ENCODE measurements at places on chromosomes 2 and 18.
A peak's percentile ranks its signal among the peaks of the same experiment; 100 is the strongest.

GRCh38 chr2:160251569-160251968 is 51.5 kb upstream of the ITGB6 start:
- no peak for DNase-seq

DNA sequence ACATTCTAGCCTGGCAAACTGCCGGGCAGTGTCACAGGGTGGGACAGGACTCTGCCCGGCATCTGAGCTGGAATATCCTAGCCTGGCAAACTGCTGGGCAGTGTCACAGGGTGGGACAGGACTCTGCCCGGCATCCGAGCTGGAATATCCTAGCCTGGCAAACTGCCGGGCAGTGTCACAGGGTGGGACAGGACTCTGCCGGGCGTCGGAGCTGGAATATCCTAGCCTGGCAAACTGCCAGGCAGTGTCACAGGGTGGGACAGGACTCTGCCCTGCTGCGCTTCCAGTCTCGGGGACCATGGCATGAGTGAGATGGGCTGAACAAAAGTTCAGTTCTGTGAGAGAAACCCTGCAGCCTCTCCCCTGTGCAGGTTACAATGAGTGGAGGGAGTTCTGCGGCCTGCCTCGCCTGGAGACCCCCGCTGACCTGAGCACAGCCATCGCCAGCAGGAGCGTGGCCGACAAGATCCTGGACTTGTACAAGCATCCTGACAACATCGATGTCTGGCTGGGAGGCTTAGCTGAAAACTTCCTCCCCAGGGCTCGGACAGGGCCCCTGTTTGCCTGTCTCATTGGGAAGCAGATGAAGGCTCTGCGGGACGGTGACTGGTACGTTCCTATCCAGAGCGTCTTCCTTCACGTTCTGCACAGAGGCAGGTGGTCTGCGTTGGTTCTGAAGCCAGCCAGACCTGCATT is 80.3 kb downstream of the TPO start:
- no peak for DNase-seq

- DNase-seq, result no peak
These were observed 17.6 kb upstream of the CD28 start for GRCh38 chr2:203688798-203689197.

- DNase-seq, result no peak
These were observed 80.6 kb downstream of the GFPT1 start for GRCh38 chr2:69306393-69306821.

DNA sequence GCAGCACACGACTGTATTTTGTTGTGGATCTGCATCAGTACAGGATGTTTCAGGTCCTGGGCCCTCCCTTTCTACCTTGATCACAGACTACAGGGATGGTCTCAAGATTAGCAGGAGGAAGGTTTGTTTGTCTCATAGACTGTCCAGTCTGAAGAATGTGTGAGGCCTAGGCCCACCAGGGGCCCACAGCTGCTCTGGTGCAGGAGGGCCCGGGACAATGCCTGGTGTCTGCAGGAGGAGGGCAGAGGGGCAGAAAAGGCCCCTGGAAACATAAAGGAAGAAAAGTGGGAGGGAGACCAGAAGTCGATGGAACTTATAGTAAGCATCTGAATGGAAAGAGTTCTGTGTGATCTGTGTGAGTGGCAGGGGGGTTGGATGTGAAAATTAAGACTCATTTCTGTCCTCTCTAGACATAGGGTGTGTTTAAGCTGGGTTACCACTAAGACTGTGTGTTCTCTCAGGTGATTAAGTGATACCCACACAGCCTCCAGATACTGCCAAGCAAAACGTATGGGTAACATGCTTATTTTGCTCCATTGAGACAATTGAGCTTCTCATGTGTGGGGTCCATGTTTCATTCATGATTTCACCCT is 33.4 kb upstream of the LPIN2 start:
- no peak for DNase-seq

DNA sequence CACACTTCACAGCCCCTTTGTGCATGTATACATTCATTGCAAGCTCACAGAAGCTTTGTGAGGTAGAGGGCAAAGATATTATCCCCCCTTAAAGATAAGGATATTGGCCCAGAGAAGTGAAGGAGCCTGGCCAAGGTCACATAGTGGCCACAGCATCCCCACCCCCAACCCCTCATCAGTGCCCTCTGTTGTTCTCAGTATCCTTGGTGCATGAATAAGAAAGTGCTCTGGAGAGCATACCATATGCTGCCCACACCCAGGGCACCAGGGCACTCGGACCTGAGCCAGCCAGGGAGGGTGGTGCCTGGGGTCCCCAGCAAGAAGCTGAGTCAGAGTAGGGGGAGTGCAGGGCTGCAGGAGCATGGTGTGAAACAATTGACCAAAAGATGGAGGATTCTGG is 3.3 kb downstream of the DYSF start:
- no peak for DNase-seq

DNA sequence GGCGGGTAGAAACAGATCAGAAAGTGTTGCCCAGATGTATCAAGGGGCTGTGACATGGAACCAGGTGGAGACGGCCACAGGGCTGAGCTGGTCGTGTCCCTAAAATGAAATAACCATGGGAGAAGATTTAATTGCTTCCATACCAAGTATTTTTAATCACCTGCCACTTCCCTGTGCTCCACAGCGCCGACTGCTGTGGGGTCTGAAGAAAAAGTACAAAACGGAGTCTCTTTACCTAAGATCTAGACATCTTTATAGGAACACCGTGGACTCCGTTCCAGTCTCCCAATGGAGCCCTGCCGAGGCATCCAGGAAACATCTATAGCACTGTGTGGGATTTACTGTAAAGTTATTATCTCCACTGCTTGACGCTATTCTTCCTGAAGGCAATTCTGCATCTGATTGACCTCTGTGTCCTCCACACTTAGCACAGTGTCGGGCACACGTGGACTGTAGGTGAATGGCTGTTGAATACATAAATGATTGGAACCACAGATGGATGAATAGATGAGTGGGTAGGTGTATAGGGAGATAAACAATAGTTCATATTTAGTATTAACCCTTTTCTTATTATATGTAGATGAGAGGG is 21.6 kb upstream of the GYPC start:
- no peak for DNase-seq

GRCh38 chr2:3302751-3303582 is 74.7 kb downstream of the EIPR1 start:
- no peak for DNase-seq

- DNase-seq, result no peak
These were observed 557.0 kb upstream of the CNTNAP5 start for GRCh38 chr2:123468071-123468470.

- no peak for DNase-seq
These were observed 28.8 kb downstream of the ADCY3 start for GRCh38 chr2:24891201-24891600.

- DNase-seq, result no peak
These were observed 37.5 kb upstream of the CYP26B1 start for GRCh38 chr2:72185206-72185605.

GRCh38 chr2:4140281-4140970 is 437.1 kb downstream of the DCDC2C start:
- DNase-seq, result no peak

GRCh38 chr2:195238379-195238778 is 418.6 kb upstream of the SLC39A10 start:
- no peak for DNase-seq

GRCh38 chr18:47265197-47265596 is 13.7 kb upstream of the SKOR2 start:
- no peak for DNase-seq

DNA sequence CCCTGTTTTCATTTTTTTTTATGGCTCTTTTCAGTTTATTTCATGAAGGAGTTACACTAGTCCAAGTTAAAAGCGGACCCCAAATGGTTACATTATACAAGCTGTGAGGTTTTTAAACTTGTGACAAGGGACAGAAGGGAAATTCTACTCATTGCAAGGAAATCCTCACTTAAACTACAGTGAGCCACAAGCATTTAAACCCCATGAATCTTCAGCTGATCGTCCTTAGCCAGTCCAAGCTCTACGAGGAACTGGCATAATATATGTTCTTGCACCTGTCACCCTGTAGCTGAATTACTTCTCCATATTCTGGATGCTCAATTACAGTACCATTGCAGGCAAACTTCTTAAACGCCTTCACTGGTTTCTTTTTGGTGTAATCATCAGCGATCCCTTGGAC is 64.5 kb downstream of the ASAP2 start:
- no peak for DNase-seq

DNA sequence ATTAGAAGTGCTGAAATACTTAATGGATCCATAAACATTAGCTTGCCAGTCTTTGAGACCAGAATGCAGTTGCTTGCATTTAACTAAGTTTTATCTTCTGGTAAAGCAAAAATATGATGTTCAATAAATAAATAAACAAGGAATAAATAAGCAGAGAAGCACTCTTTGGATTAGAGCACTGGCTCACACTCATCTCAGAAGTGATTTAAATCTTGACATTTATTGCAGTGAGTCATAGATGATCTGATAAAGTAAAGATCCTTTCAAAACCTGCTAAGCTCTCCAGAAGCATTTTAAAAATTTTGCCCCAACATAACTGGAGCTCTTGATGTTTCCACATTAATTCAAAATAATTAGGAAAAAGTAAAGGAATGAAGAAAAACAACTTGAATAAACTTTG is 66.8 kb downstream of the KYNU start:
- peak; percentile 22 for DNase-seq

- DNase-seq, result no peak
These were observed 8.8 kb downstream of the VIL1 start for GRCh38 chr2:218427741-218428140.

DNA sequence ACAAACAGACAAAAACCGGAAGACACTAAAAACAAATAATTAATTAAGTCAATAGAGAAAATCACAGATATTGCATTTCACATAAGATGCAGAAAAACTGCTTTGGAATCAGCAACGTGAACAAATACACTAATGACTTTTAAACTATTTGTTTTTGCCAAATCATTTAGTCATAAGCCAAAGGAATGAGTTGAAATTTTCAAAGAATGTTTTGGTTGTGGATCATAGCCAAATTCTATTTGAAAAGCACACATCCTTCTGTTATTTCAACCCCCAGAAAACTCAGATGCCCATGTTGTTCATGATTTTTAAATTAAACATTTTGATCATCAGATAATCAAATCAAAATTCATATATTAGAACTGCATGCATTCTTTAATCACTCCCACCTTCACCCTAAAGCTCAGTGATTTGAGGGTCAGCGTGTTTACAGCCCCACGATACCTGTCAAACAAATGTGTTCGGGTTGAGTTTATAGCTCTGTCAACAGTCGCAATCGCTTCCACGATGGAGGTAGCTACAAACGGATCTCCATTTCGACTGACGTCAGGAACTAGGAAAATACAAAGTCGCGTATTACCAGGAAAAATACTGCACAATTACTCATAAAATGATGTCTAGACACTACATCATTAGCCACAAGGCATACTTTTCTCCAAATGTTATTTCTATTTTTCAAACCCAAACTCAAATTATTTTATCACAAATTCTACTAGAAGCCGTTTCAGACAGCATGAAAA is 90.2 kb downstream of the PXDN start:
- DNase-seq, result peak; percentile 72

GRCh38 chr18:72541871-72542332 is 2.2 kb downstream of the CBLN2 start:
- DNase-seq, result no peak

DNA sequence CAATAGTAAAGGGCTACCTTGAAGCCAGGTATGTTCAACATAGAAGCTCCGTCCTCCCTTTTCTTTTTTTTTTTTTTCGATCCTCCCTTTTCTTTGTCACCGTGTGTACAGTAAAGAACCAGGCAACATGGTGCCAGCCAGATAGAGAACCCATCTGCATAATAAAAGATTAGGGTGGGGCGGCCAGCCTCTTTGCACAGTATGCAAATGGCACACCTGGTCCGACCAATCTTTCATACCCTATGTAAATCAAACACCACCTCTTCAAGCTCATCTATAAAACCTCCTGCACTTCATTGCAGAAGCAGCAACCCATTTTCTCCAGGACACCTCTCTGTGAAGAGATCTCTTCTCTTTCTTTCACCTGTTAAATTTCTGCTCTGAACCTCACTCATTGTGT is 7.3 kb upstream of the WDR33 start:
- no peak for DNase-seq

DNA sequence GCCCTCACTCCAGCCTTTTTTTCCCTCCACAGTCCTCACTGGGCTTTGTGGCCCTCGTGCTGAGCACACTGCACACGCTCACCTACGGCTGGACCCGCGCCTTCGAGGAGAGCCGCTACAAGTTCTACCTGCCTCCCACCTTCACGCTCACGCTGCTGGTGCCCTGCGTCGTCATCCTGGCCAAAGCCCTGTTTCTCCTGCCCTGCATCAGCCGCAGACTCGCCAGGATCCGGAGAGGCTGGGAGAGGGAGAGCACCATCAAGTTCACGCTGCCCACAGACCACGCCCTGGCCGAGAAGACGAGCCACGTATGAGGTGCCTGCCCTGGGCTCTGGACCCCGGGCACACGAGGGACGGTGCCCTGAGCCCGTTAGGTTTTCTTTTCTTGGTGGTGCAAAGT is 39.4 kb downstream of the STEAP3 start:
- no peak for DNase-seq

DNA sequence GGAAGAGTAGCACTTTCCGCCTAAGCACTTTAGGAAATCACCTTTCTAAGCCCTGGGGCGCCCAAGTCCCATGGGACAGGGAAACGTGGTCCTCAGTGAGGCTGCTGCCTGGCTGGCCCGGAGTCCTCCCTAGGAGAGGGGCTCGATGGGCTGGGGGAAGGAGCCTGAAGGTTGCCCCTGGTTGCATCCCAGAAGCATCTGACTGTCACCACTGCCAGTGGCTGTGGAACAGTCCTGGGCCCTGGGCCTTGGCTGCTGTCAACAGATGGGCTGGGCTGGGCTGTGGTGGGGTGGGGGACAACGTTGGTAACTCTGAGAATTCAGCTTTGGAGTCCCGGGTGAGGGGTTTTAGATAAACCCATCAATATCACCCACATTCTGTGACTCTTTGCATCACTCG is 22.5 kb downstream of the ASB1 start:
- DNase-seq, result no peak

- no peak for DNase-seq
These were observed 179.9 kb upstream of the NETO1 start for GRCh38 chr18:73047688-73048087.

- DNase-seq, result no peak
These were observed 160.4 kb upstream of the GULP1 start for GRCh38 chr2:188131281-188131680.

GRCh38 chr18:66511289-66511688 is 92.6 kb downstream of the CDH19 start:
- no peak for DNase-seq

DNA sequence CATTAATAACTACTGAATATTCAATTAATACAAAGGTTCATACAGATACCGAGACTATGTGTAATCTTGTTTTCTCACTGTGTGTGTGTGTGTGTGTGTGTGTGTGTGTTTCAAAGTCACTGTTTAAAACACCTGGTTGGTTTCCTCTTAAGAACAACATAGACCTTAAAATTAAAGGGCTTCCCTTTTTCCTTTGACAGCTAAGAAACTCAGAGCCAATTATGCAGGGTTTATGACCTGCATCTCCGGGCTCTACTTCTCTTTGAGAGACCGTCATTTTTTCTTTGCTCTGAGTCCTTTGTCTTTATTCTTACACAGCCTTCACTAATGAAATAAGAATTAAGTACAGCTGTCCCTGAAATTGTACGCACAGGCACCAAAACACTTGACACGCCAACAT is 145.6 kb downstream of the HDAC4 start:
- no peak for DNase-seq
